ENCODE measurements at places on chromosomes 12 and 14.

DNA sequence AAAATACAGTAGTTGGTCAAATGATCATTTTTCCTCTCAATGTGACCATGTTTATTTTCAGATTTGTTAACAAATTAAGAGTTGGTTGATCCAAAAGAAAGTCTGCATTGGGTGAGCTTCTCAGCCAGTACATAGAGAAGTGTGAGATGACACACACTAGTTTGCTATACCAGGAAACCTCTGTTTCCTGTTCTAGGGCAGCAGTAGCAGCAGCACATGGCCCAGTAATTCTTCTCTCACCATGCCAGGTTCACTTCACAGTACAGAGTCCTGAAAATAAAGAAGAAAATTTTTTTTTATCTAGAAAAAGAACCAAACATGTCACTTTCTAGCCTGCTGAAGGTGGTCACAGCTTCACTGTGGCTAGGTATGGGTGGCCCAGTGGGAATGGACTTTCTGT is 250.2 kb upstream of the OR4E1 start:
- no peak for DNase-seq

- no peak for DNase-seq
Observed at GRCh38 chr12:105240228-105240627, 4.3 kb upstream of the APPL2 start.

DNA sequence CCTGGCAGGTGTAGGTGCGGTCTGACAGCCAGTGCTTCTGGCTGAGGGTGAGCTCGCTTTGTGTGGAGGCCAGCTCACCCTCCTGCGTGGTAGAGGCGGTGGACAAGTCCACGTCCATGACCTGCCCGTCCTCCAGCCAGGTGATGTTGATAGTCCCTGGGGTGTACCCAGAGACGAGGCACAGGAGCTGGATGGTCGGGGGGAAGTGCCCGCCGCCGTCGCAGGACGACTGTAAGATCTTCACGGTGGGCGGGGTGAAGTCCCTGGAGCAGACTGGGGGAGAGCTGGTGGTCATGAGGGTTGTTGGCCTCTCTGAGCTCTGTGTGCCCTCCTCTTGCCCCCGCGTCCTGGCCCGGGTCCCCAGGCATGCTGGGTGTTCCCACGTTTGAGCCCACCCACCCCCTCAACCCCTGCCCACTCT is 74.6 kb downstream of the TMEM121 start:
- DNase-seq = no peak

- DNase-seq = no peak
Observed at GRCh38 chr12:6268484-6269157, 41.9 kb upstream of the PLEKHG6 start.

DNA sequence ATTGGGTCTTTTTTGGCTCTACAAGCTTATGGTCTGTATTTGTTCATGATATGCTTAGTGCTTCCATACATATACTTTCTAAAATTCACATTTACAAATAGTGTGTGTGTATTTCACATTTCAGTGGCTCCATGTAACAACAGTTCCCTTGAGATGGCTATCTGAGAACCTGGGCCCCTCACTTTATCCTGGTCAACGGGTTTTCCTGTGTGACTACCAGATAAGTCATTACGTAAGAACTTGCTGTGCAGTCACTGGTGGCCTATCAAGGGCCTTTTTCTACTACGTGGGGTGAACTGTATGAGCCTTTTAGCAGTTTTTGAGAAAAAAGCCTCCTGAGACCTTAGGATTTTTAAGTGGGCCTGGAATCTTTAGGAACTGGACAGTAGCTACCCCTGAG is 454.1 kb downstream of the PCNX1 start:
- no peak for DNase-seq

DNA sequence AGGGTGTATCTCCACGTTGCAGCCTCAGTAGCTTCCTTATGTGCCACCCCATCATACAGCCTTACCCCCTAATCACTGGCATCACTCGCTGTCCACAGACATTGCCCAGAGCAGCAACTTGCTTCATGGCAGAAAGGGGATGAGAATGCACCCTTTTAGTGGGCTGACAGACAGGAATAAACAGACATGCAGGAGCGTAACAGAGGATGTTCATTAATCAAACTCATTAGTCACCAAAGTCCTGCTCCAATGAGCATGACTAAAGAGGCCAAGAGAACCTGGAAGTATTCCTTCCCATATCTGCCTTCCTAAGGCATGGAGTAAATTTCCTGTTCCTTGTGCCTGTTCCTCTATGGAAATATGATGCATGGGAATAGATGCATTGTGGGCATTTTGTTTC is 197.0 kb downstream of the PHLDA1 start:
- no peak for DNase-seq

DNA sequence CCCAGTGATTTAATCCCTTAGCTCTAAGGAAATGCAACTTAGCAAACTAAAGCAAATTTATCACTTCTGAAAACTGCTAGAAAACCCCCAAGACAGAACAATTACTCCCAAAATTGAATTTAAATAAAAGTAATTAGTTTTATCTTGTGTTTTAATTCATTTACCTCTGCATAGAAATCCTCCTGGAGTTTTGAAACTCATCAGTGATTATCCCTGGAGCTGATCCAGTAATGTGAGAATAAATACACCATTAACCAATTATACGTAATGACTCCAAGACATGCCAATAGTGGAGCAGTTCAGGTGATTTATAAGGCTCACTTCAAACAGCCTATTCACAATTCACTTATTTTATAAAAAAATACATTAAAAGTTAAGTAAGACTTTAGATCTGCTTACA is 855.3 kb upstream of the FLRT2 start:
- DNase-seq = no peak

DNA sequence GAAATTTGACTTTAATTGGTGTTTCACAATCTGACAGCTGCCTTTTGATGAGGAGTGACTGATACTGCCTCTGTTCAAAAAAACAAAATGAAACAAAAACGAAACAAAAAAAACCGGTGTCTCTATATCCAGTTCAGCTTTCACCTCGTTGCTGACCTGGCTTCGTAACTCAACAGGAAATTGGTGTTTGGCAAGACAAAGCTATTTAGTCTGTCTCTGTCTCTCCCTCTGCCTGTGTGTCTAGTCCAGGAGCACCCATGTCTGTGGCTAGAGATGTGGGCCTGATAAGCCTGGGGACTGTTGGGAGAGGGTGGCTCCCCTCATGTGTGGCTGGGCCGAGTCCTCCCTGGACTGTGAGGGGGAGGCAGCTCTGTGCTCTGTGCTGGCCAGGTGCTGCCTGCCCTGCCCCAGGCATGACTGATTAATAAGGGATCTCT is 11.3 kb downstream of the CACNA1C start:
- no peak for DNase-seq

DNA sequence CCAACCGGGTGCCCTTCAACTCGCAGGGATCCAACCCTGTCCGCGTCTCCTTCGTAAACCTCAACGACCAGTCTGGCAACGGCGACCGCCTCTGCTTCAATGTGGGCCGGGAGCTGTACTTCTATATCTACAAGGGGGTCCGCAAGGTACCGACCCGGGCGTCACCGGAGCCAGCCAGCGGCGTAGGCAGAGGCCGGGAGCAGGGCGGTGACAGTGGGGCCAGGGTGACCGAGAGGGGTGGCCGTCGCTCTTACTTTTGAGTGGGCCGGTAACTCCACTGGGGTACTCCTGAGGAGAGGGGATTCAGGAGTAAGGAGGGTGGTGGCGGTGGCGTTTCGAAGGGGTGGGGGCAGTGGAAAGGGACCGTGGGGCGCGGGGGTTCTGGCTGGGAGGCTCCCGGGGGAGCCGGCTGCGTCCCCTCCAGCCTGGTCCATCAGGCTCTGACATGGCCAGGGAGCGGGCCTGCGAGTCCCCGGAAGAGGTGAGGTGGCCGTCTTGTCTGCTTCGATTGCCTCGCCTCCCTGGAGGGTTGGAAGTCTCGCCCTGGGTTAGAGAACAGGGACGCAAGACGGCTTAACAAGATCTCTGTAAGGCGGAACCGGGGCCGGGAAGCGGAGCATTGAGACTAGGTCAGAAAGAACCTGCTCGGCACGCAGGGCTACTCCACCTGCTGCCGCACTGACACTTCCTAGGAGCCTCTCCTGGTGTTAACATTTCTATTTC is 491 bp downstream of the WDR20 start:
- DNase-seq = no peak

DNA sequence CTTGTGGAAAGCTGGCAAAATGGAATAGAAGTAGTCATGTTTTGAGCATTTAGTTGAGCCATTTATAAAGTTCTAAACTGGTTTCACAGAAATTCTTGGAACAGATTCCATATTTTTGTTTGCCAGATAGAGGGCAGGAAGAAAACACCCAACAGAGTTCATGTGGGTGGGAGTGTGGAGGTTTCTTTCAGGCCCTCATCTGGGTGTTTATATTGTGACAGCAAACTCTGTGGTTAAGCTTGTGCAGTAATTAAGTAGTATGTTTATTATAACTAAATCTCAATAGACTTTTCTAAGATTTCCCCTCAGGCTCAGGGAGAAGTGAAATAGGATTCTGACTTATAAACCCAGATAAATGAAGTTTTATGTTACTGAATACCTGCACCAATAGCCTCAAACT is 57.4 kb downstream of the SPPL3 start:
- DNase-seq = no peak

DNA sequence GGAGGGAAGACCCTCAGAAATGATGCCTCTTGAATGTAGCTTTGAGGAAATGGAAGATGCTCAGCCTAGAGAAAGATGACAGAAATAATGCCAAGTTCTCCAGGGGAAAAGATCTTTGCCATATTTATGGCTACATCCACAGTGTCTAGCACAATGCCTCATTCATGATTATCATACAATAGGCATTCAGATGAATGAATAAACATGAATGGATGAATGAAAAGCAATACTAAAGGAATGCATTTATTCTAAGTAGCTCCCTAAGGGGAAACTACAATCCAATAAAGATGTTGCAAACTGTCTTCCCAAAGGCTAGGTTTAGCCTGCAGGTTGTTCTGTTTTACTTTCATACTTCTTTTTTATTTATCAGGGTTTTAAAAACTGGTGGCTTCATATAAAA is 12.0 kb downstream of the TMTC1 start:
- DNase-seq = no peak

All from HS-27A (cell line).